ENCODE measurements at places on chromosomes 4 and X.
A peak's percentile ranks its signal among the peaks of the same experiment; 100 is the strongest.

DNA sequence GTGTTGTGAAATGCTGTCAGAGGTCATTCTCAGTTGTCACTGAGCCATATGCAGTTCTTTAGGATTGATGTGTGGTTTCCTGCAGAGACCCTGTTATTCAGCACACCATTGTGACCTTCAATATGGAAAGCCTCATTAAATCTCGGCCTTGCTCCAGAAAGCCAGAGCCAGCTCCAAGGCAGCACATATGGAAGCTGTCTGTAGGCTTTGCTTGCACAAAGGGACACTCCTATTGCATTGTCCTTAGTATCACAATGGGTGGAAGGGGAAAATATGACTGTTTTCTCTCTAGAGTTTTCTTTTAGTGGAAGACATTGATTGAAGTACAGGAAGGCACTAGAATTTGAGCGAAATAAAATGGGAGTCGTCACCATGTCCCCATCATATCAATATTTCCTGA, 179.0 kb downstream of the CEP135 start:
- no peak for DNase-seq

DNA sequence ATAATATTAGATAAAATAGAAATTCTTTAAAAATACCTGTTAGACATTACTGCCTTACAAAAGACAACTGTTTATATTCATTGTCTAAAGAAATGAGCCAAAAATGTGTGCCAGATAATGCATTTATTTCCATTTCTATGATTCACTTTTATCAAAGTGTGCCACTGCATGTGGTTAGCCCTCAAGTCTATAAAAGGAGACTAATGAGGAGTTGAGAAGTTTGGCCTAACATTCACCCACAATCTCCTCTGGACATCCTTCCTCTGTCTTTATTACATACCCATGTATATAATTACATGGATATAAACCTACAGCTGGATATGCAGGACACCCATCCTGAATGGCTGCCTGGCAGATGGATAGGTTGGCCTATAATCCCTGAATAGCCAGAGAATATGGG, 42.6 kb upstream of the PDE5A start:
- no peak for DNase-seq

DNA sequence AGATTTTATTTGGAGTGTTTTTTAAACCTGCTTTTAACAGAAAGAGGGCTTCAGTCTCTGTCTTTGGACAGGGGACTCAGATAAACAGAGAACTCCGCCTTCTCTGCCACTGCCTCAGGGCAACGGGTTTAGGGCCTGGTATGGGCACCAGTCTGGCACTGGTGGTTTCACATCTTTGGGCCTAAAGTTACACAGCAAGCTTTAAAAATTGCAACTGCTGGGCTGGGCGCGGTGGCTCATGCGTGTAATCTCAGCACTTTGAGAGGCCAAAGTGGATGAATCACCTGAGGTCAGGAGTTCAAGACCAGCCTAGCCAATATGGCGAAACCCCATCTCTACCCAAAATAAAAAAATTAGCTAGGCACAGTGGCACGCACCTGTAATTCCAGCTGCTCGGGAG, 10.3 kb upstream of the NAT8L start:
- peak; percentile 31 for DNase-seq

GRCh38 chrX:1534301-1535168, 2.5 kb downstream of the P2RY8 start:
- DNase-seq, result no peak

- no peak for DNase-seq
Observed at GRCh38 chr4:80196259-80196921, 913 bp upstream of the PRDM8 start.

All from amniotic epithelial cell (primary cell).